Activated T-cell treated with anti-CD3 and anti-CD28 coated beads, Interleukin-2, amount 50 U/mL, for 48 hours (primary cell): ENCODE measurements at places on chromosomes 13 and 19.
A peak's percentile ranks its signal among the peaks of the same experiment; 100 is the strongest.

DNA sequence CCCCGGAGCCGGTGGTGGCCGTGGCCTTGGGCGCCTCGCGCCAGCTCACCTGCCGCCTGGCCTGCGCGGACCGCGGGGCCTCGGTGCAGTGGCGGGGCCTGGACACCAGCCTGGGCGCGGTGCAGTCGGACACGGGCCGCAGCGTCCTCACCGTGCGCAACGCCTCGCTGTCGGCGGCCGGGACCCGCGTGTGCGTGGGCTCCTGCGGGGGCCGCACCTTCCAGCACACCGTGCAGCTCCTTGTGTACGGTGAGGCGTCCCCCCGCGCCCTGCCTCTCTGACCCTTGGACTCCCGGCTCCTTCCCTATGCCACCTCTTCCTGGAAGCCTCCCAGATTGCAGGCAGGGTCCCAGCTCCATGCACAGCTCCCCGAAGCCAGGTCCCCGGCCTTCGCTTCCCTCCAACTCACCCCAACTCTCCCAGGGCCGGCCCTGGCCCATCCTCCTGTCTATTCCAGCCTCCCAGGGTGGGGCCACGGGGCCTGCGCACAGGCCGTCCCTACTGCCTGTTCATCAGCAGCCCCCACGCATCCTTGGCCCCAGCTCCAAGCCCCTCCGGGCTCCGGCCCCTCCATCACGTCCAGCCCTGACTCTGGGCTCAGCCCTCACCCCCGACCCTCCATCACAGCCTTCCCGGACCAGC, 1.7 kb downstream of the MADCAM1 start:
- no peak for DNase-seq

GRCh38 chr19:31149441-31149941, 199.7 kb downstream of the TSHZ3 start:
- DNase-seq, result no peak

DNA sequence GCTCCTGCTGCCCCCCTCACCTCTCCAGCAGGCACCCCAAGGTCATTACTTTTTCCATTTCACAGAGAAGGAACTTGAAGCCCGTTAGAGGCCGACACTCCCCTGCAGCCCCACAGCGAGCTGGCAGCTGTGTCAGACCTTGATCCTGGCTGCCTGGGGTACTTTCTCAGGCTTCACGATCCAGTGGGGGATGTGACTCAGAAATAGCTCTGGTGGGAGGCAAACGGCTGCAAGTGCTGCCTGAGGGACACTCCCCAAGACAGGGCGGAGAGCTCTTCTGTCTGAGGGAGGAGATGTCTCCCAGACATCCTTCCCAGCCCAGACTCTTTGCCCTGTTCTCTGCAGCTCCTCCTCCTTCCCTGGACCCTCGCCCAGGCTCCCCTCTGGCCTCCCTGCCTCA, 4.8 kb downstream of the TSKS start:
- DNase-seq, result no peak

DNA sequence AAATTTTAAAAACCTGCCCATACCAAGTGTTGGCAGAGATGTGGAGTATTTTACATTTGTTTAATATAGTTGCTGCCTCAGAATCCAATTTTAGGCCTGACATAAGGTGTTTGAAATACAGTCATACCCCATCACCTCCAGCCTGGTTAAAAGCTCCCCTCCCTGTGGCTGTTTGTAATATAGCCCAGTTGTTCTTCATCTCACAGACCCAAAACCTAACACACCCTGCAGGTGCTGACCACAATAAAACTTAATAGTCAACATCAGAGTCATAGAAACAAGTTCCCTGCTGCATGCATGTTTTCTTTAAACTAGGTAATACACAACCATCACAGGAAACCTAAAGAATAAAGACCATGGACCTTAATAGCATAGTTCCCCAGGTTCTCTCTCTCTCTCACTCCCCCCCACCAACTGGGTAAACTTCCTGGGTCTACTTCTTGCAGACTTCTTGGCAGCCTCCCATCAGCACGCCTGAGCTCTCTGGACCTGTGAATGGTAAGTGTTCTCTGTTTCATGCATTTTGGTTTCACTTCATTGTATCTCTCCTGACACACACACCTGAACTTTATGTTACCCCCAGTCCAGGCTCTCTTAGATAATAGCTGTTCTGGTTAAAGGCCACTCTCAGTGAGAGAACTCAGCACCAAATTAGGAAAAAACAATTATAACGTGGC, 1369.9 kb downstream of the EFNB2 start:
- no peak for DNase-seq

- DNase-seq, result no peak
These were observed 151.7 kb downstream of the DCLK1 start for GRCh38 chr13:35979361-35979951.

- no peak for DNase-seq
These were observed 193.1 kb downstream of the ZNF486 start for GRCh38 chr19:20359933-20360720.

DNA sequence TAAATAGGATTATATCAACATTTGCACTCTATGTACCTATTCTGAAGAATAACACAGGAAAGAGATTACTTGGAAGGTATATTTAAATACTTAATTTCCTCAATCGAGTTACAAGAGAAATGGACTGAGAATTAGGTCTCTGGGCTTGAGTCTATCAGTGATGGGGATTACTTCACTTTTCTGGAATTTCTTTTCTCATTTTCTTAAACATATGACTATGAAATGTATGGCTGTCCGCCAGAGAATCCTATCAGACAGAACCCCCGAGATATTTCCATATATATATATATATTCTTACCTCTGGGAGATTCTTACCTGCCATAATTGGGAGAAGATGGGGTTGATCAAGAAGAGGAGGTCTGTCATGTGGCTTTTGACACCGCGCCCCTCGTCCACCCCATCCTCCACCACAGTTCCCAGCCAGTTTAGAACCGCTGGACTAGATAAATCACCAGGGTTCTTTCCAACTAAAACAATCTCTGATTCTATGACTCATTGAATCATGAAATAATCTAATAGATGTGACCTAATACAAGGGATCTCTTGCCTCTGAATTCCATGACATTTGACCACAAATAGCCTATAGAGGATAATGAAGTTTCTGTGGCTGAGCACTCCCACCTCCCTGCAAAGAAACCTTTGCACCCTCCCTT, 231.3 kb downstream of the TBC1D4 start:
- no peak for DNase-seq

DNA sequence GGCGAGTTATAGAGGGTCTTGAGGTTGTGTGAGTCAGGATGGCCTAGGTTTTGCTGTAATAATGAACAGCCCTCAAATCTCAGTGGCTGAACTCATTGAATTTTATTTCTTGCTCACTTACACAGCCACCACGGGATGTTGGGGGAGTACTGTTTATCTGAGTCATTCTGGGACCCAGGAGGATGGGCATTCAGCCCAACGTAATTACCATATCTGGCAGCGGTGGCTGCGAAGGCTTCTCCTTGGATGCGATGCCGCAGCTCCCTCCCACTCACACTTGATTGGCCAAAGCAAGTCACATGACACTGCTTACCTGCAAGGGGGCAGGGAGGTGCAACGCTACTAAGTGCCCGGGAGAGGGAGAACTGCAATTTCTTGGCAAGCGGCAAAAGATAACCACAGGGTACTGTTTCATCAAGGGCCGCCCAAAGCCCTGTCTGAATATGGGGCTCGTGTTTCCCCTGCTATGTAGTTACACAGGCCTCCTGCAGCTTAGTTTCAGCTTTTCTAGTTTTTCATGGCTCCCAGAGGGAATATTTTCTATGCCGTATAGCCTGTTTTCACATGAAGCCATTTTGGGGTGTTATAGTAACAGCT, 19.9 kb downstream of the ZSWIM9 start:
- peak; percentile 76 for DNase-seq

- DNase-seq, result no peak
These were observed 4.6 kb downstream of the AXL start for GRCh38 chr19:41223431-41224234.

DNA sequence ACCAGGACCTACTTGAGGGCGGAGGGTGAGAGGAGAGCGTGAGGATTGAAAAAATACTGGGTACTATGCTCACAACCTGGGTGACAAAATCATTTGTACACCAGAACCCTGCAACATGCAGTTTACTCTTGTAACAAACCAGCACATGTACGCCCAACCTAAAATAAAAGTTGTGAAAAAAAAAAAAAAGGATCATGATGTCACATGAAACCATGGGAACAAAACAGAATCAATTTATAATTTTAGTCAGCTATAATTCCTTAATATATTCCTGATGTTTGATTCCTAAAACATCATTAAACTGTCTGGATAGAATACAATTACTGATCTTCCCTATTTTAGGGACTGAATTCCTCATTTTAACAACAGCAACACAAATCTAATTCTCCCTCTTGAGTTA, 160.6 kb upstream of the SPRY2 start:
- no peak for DNase-seq

DNA sequence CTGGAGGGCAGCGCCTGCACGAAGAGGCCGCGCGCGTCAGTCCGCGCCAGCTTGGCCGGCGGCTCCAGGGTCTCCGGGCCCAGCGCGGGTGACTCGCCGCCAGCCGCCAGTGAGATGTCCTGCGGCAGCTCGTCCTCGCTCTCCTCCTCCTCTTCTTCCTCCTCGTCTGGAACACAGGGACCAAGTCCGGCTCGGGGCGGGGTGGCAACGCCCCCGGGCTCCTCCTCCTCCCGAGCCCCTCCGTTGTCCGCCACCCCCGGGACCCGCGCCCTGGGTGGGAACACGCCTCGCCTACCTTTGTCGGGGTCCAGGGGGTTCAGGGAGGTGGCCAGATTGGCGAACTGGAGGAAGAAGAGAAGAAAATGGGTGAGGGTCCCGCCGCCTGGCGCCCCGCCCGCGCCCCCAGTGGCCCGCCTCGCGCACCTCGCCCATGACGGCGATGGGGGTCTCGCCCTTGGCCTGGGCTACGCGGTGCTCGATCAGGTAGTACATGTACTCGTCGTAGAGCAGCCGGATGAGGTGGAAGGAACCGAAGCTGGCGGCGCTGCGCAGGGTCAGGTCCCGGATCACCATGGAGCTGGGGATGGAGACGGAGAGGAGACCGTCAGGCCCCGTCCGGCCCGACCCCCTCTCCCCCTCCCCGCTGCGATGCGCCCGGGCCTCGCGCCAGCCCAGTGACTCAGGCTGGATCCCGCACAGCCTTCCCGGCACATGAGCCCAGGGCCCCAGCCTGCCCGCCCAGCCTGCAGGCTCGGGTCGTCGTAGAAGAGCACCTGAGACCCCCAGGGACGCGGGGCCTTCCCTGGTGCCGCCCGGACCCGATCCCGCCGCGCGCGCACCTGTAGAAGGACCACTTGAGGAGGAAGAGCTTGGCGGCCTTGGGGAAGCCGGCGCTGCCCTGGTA, 10.6 kb downstream of the DCAF15 start:
- no peak for DNase-seq

GRCh38 chr19:13937479-13938300, 527 bp downstream of the PODNL1 start:
- DNase-seq, result no peak

GRCh38 chr13:92143766-92144165, 745.3 kb downstream of the GPC5 start:
- no peak for DNase-seq

GRCh38 chr19:45999653-46000121, 4.4 kb downstream of the CCDC61 start:
- no peak for DNase-seq

DNA sequence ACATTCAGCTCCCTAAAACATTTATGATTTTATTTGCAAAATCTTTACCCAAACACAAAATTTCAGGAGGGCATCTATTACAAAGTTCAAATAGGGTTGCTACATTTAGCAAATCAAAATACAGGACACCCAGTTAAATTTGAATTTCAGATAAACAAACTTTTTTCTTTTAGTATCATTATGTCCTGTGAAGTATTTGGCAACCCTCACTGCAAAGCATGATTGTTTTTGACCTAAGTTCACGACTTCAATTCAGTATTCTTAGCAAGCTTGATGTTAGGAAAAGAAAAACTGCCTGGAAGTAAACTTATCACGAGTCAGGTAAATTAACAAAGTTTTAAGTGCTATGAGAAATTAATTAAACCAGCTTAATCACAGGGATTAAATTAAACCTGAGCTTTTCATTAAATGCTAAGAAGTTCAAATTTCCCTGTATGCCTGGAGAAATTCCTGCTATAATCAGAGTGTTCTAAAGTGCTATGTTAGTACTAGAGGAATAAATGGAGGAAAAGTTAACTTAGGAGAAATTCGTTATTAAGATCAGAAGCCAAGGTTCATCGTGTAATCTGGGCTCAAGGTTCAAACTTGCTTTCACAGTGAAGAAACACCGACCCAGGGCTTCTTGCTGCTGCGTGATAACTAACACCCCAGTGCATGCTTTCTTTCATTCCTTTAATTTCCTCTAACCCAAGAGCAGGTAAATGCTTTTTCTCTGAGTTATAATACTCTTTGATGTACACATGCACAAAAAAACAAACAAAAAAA, 298.1 kb downstream of the FOXO1 start:
- no peak for DNase-seq

GRCh38 chr19:19280561-19280960, 7.5 kb upstream of the TM6SF2 start:
- DNase-seq, result no peak

DNA sequence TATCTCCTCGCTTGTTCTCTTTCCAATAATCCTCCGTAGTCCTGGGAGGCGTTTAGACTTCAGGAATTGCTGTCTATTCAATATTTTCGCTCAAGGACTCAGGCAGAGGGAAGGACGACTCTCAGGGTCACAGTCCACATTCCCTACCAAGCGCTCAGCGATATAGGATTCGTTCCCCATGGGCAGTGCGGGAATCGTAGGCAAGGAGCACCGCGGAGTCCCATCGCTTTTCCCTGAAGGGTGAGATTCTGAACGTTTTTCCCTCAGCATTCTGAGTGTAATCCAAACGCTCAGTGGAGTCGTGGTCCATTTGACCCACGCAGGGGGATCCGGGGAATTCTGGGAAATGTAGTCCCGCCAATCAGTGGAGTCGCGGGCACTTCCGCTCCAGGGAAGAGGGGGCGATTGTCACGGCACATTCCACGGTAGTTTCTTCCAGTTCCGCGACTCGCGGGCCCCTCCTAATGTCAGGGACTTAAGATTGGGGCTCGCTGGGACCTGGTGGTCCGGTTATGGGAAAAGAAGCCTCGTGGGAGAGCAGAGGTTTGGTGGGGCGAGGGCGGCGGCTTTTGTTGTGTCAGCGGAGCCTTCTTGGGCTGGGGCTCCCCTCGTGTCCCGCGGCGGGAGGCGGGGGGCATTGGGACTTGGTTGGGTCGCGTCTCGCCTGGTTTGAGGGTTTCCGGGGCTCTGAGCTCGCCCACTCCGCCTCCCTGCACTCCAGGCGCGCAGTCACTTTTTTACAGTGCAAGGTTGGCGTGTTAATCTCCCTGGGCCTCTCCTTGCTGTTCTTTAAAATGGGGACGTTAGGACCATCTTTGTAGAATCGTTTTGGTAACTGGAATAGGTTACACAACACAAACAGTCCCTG, at the start of gene ZNF234:
ZNF234 (plus strand) TSS at position 364 of the 868 bp plus-strand sequence. CDS start 3,079 bp downstream, outside the sequence.
- DNase-seq, result peak; percentile 80

- DNase-seq, result no peak
These were observed 10.2 kb upstream of the N4BP2L2 start for GRCh38 chr13:32548837-32549236.
